ENCODE measurements at places on chromosomes 5 and 9.

GRCh38 chr5:175606409-175606808 lies 51.5 kb upstream of the HRH2 start:
- no peak for DNase-seq

DNA sequence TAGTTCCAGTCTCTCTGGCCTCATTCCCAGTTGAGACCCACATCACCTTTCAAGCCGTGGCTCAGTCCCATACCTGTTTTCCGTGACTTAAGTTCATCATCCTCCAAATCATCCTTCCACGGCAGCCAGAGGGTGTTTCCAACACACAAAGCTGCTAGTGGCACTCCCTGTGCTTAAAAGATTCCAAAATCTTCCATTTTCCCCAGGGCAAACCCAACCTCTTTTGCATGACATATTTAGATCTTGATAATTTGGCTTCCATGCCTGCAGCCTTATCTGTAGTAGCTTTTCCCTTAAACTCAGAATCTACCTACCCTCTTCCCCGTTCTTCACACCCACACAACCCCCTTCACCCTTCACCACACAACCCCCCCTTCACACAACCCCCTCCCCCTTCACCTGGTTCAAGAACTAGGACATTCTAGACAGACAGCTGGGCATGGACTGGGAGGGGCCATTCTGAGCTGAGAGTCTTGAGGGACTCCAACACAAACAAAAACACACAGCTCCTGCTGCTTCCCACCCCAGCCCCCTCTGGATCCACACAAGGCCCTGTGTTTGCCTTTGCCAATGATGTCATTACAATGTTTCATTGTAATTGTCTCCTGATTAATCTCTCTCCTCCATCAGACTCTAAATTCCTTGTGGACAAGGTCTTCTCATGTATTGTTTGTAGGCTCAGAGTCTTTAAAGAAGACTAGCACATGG lies 268.2 kb downstream of the SH3GL2 start:
- DNase-seq = no peak

DNA sequence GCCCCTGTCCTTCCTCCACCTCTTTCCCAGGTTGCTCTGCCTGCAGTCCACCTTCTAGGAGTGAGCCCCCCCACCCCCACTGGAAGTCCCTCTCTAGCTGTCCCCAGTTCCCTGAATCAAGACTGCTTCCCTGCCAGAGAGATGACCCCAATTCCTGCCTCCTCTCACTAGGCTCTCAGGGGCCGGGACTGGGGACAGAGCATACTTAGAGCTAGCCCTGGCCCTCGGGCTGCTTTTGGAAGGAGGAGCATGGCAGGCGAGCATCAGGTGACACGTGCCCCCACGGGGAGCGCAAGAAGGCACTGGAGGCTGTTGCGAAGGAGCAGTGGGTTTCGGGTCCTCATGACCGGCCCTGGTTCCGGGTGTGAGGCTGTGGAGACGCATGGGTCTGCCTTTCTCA lies 9.7 kb downstream of the TRAF2 start:
- no peak for DNase-seq

DNA sequence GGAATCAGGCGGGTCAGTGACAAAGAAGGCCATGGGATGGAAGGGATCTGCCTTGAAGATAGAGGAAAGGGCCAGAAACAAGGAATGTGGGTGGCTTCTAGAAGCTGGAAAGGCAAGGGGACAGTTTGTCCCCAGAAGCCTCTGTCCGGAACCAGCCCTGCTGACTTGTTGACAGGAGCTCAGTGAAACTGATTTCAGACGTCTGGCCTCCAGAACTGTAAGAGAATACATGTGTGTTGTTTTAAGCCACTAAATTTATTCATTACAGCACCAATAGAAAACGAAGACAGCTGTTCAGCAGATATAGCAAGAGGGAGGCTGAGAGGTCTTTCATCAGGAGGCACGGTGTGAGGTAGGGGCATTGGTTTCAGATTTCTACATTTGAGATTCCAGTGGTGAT lies 422.5 kb downstream of the KDM4C start:
- no peak for DNase-seq

GRCh38 chr9:18689921-18690320 lies 216.0 kb downstream of the ADAMTSL1 start:
- DNase-seq = no peak

- DNase-seq = no peak
Observed at GRCh38 chr5:68953231-68953874, 140.5 kb upstream of the SLC30A5 start.

DNA sequence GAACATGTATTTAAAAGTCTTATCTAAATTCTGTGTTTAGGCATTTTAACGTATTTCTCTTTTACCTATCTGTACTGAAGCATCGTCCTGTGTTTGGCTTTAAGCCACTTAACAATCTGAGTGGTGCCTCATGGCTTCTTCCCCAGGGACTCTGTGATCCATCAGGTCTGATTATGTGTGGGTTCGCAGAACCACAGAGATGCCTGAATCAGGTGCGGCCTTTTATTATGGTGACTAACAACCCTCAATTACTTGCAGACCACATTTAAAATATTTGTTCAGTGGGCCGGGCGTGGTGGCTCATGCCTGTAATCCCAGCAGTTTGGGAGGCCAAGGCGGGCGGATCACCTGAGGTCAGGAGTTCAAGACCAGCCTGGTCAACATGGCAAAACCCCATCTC lies 39.6 kb upstream of the SAP30L start:
- DNase-seq = no peak

DNA sequence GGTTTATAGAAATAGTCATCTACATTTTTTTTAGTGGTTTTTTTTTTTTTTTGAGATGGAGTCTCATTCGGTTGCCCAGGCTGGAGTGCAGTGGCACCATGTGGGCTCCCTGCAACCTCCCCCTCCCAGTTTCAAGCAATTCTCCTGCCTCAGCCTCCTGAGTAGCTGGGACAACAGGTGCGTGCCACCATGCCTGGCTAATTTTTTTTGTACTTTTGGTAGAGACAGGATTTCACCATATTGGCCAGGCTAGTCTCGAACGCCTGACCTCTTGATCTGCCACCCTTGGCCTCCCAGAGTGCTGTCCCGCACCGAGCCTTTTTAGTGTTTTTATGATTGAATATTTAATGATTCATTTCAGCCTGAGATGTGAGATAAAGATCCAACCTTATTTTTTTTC lies 27.3 kb downstream of the ANKRD33B start:
- DNase-seq = no peak

- DNase-seq = no peak
Observed at GRCh38 chr9:108095496-108095895, 605.9 kb upstream of the KLF4 start.

DNA sequence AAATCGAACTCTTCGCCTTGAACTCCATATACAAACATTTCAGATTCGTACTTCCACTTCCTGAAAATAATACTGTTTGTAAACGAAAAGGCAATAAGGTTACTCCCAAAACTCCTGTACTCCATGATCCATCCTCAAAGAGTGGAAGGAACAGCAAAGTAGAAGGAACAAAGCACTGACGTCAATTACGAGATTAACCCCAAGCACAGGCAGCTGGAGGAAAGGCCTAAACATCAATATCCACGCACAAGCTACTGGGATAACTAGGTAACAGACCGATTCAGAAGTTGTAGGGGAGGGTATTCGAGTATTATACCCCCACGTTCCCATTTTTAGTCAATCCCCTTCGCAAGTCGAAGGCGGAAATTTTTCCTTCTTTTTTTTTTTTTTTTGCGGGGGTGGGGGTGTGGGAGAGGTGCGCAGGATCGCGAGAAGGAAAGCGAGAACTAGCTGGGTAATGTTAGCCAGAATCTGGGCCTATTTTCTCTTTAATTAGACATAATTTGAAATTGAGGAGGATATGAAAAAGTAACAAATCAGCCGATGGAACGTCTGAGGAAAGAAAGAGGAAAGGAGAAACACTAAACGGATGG lies 909 bp downstream of the AFF4 start:
- no peak for DNase-seq

- DNase-seq = no peak
Observed at GRCh38 chr5:58466939-58467338, 7.1 kb upstream of the PLK2 start.

DNA sequence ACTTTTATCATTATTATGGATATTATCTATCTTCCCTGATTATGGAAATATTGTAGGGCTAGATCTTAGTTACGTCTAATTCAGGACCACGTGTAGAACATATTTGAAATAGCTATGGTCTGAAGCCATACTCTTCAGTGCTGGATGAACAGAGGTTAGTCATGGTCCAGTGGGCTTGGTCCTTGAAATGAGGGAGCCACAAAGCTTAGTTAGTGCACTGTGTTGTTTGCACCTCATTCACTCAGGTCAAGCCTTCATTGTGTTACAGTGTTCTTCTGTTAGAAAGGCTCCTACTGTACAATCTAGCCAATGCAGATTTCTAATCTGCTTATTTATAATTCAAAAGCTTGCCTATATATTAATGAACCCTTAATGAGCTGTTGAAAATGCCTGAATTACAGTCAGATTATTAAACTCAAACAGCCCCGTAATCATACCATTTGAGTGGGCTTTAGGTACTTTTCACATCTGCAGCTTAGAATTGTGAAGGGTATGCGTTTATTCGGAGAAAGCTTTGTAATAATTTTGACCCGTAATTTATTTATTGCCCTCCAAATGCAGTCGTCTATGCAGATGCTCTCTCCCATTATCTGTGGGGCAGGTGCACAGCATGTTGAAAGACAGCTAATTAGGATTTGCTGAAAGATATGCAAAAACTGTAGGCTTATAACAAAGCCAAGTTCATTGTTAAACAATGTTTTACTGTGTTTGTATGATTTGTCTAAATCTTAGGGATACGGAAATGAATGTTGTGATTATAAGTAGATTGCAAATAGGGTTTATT lies 164.9 kb downstream of the PBX3 start:
- no peak for DNase-seq

Data from stimulated activated CD4-positive, alpha-beta T cell treated with anti-CD3 and anti-CD28 coated beads, Interleukin-1b, Interleukin-23, amount 100 ng/mL, for 1 hour (primary cell).